Activated naive CD4-positive, alpha-beta T cell treated with anti-CD3 and anti-CD28 coated beads, Interleukin-2, amount 50 U/mL, for 72 hours (primary cell): ENCODE measurements at places on chromosomes 6 and 20. TPM values are rescaled to one million over a fixed set of nuclear protein-coding genes. Genes with fewer than 3 reads are reported as not detected.

- no peak for DNase-seq
These were observed 52.4 kb downstream of the LY86 start for GRCh38 chr6:6640926-6641325.

DNA sequence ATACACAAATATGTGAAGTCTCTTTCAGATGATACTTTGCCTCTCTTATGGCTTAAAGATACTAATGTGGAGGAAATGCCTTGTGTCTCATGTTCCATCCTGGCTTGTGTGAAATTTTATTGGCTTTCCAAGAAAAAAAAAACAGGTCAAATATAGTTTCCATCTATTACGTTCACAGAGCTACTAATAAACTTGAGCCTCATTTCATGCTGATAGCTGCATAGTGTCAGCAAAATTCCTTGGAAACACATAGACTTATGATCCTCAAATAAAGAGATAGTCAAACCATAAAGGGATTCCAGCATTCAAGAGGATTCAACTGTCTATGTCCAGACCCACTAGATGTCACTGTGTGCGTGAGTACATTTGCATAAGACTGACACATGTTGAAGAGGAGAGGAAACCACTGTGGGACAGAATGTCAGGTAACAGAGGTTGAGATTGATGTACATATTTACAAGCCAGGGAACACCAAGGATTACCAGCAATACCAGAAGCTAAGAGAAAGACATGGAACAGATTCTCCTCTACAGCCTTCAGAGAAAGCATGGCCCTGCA lies 266.6 kb downstream of the COL12A1 start:
- no peak for DNase-seq

GRCh38 chr20:347317-347639 lies 367 bp downstream of the NRSN2 start:
- no peak for DNase-seq

DNA sequence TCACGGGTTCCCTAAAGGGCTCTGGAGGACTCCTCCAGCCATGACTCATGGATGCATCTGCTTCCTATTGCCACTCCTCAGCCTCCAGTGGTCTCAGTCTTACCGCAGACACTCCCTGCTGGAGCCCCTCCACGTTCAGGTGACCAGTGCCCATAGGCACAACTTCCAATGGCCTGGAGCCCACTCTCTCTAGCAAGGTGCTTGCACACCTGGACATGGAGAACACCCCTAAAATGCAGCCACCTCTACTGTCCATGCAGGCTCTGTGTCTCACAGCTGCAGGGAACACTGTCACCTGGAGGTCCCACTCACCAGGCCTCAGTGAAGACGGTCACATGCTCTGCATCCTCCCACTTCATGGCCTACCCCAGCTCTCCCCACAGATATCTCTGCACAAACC lies 36.0 kb downstream of the HUS1B start:
- DNase-seq, result no peak

MLIP gene
- not detected for total RNA-seq

GRCh38 chr20:41426086-41426830 lies 59.6 kb upstream of the EMILIN3 start:
- DNase-seq, result no peak

DNA sequence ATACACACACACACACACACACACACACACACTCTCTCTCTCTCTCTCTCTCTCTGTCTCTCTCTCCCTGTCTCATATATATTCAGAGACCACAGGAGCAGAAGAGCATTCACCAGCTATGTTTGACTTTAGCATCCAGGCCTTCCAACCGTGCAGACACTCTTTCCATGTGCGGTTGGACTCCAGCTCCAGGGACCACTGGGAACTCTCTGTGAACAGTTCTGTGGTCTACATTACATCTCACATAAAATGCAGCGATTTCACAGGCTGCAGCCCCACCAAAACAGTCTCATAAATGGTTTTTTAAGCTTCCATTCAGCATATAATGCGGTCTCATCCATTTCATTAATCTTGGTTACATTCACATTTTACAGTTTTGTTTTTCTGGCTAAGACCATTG lies 508.4 kb upstream of the SULF2 start:
- no peak for DNase-seq

DNA sequence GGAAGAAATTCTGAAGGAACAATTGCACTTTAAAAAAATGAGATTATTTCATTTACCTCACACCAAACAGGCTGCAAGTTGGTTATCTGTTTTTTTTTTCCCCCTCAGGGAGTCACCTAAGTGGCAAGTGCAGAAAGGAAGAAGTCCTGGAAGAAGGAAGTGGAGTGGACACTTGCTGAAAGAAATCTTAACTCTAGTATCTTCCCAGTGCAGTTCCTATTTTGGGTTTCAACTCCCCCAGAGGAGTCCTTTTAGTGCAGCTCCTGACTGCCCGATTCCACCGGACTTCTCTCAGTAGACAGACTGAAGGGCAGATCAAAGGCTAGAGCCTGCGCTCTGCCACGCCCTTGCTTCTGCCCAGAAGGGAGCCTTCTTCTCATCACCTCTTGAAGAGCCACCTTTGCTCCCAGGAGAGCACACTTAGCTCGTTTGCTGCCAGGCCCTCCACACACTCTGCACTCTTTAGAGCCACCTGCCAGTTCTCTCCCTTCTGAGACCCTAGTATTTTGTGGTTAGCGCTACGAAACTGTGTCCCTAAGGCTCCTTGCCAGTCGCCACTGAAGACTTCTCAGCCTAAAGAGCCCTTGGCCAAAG lies 4.9 kb downstream of the MTCL3 start:
- no peak for DNase-seq

GSTA1 gene
- total RNA-seq, result not detected
